ENCODE measurements at places on chromosomes 1 and 21.

GRCh38 chr1:41673378-41673777 lies 188.9 kb upstream of the EDN2 start:
- no peak for DNase-seq

DNA sequence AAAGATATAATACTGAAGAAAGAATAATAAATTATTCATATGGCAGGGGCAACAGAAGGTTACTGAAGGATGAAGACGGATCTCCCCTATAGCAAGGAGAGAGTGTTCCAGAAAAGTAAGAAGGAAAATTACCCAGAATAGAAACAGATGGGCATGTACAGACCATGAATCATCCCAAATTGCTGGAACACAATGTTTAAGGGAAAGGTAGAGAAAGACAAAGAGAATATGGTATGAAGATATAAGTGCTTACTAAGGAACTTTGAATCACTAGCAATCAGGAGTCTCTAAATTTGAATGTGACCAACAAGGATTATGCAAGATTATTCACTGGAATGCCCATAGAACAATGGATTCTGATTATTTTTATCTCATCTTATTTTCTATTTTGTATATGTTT lies 375.4 kb downstream of the COL11A1 start:
- no peak for DNase-seq

- no peak for DNase-seq
These were observed 12.4 kb downstream of the PLPP3 start for GRCh38 chr1:56566994-56567393.

DNA sequence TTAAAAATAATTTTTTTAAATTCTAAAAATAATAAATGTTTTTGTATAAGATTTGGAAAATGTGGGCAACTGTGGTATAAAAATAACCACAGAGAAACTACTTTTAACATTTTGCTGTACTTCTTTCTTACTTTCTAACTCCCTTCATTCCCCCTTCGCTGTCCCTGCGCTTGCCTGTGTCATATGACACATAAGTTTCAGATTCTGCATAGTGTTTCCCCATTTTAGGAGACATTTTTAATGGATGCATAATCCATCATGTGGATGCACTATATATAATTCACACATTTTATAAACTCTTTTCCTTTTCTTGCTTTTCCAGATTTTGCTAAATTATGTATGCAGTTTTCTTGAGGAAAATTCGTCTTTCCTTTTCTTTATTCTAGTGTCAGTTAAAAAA lies 16.3 kb downstream of the ATG4C start:
- no peak for DNase-seq

GRCh38 chr1:228265167-228265566 lies 57.3 kb downstream of the OBSCN start:
- DNase-seq, result no peak

DNA sequence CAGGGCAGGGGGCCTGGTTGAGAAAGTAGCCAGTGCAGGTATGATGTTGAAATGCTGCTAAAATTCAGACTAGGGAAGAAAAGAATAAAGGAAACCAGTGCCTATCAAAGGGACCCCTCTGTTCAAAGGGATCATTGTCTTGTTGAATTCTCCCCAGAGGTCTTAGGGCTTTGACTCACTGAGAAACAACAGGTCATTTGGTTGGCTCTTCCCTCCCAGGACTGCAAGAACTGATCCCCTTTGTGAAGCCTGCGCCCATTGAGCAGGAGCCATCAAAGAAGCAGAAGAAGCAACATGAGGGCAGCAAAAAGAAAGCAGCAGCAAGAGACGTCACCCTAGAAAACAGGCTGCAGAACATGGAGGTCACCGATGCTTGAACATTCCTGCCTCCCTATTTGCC lies 11.8 kb upstream of the CELSR2 start:
- no peak for DNase-seq

- DNase-seq, result no peak
These were observed 45.5 kb upstream of the AIM2 start for GRCh38 chr1:159122005-159122621.

- no peak for DNase-seq
These were observed 481.1 kb upstream of the USP24 start for GRCh38 chr1:55696181-55696754.

GRCh38 chr1:21639594-21640041 lies 29.5 kb downstream of the RAP1GAP start:
- no peak for DNase-seq

DNA sequence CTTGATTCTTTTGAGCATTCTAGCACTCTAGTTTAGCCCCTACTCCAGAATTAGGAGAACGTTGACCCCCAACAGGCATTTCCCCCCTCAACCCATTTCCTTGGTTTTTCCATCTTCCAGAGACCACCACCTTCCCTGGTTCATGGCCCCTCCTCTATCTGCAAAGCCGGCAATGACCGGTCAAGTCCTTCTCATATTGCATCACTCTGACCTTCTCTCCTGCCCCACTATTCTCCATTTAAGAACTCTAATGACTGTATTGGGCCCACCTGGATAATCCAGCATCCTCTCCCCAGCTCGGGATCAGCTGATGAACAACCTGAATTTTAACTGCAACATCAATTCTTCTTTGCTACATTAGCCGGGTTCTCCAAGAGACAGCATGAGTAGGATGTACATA lies 437.4 kb downstream of the NPHP4 start:
- no peak for DNase-seq

DNA sequence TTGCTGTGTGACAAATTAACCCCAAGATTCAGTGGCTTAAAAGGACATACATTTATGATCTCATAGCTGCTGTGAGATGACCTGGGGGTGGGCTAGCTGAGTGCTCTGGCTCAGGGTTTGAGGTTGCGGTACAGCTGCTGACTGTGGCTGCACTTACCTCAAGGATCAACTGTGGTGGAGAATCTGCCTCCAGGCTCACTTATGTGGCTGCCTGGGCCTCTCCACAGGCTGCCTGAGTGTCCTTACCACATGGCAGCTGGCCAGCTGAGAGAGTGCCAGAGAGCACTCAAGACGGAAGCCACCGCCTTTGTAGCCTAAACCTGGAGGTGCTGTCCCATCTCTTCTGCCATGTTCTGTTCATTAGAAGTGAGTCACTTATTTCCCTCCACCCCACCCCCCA lies 5.7 kb downstream of the LRRC71 start:
- DNase-seq, result no peak

DNA sequence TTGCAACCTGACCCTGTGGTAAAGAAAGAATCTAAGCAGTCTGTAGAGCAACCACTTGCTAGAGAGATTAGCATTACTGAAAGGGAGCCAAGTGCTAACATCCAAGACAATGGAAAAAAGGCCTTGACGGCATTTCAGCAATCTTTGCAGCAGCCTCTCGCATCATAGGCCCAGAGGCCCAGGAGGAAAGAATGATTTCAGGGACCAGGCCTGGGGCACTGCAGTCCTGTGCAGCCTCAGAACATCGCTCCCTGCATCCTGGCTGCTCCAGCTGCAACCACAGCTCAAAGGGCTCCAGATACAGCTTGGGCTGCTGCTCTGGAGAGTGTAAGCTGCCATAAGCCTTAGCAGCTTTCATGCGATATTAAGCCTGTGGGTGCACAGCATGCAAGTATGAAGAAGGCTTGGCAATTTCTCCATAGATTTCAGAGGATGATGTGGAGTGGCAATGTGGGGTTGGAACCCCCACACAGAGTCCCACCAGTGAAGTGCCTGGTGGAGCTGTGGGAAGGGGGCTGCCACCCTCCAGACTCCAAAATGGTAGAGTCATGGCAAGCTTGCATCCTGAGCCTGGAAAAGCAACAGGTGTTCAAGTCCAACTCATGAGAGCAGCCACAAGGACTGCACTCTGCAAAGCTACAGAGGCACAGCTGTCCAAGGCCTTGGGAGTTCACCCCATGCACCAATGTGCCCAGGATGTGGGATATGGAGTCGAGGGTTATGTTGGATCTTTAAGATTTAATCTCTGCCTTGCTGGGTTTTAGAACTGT lies 110.6 kb upstream of the HMGB4 start:
- no peak for DNase-seq

- peak; percentile 96 for DNase-seq
These were observed at the start of gene YBX1 for GRCh38 chr1:42681741-42682483. Gene YBX1, plus strand, starts transcription at chr1:42682418. Its CDS starts 148 bp downstream, at chr1:42682566.

DNA sequence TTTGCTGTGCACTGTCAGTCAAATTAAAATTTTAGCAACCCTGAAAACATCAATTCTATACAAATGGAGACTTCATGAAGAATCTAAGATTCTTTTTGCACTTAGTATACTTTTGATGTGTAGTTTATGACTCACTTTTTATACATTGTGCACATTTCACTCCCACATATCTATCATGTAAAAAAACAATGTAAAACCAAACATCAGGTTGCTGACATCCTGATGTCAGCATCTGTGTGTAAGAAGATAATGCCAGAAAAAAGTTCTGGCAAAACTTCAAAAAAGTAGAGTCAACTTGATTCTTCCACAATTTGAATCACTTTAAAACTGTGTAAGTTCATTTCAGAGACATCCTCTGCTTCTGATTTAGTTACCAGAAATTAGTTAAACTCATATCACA lies 115.7 kb downstream of the CENPF start:
- no peak for DNase-seq

GRCh38 chr1:234692966-234693580 lies 83.1 kb upstream of the IRF2BP2 start:
- DNase-seq, result no peak

DNA sequence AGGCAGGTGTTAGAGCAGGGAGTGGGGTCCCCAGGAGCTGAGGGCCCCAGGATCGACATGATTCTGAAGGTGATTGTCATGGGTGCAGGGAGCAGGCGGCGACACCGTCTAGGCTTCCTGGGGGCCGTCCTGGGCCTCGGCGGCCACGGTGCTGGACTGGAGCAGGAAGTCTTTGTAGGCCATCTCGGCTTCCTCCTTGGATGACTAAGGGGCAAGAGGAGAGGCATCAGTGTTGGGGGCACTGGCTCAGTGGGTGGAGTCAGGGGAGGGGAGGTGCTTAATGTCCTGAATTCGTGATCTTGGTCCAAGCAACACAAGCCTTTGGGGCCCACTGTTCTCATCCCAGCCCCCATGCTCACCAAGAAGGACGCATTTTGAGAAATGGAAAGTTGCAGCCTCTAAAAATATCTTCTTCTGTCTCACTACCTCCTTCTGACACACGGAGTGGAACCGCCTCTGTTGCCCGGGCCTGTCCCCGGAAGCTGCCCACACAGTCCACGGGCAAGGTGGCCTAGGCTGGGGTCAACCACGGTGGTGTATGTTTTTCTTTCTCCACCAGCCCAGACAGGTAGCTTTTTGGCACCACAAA lies 8.6 kb upstream of the FCMR start:
- DNase-seq, result no peak

DNA sequence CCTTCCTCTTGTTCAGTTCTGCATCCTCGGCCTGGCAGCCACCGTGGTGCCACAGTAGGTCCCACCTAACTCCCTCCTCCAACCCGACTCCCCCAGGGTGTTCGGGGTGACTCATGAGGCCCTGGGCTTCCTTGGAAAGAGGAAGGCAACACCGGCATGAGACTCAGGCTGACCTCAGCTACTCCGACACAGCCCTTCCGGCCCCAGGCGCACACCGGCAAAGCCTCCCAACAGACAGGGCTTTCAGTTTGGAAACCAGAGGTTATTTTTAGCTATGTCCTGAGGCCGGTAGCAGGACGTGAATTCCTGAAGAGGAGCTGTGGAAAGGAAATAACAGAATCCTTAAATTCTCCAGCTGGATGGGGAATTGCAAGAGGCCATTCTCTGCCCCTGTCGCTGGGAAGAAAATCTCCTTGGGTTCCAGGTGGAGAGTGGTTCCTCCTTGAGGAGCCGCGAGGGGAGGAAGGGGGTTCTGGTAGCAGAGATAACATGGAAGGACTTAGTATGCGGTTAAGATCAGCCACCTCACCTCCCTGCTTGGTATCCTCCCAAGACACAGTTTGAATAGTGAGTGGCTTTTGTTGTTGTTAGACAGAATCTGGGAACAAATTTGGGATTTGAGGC lies 24.4 kb downstream of the PLXNA2 start:
- DNase-seq, result no peak

- DNase-seq, result peak; percentile 29
These were observed 91.2 kb downstream of the KCNK1 start for GRCh38 chr1:233704898-233705723.

DNA sequence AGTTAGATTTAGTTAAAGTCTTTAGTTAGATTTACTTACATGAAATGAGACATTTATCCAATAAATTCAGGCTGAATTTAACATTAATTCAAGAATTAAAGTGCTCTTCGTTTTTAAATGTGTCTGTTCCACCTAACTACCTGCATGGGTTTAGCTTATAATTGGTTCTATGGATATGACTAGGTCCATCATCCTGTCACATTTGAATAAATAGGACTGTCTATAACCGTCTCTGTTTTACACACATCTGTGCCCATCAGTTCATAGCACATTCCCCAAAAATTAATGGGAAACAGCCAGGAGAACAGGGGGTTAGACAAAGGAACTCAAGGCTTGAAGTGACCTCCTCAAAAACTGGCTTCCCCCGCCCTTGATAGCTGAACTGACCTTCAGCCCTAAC lies 219.6 kb downstream of the MRPL39 start:
- DNase-seq, result no peak

GRCh38 chr1:67639361-67639760 lies 45.6 kb upstream of the GADD45A start:
- DNase-seq, result no peak

DNA sequence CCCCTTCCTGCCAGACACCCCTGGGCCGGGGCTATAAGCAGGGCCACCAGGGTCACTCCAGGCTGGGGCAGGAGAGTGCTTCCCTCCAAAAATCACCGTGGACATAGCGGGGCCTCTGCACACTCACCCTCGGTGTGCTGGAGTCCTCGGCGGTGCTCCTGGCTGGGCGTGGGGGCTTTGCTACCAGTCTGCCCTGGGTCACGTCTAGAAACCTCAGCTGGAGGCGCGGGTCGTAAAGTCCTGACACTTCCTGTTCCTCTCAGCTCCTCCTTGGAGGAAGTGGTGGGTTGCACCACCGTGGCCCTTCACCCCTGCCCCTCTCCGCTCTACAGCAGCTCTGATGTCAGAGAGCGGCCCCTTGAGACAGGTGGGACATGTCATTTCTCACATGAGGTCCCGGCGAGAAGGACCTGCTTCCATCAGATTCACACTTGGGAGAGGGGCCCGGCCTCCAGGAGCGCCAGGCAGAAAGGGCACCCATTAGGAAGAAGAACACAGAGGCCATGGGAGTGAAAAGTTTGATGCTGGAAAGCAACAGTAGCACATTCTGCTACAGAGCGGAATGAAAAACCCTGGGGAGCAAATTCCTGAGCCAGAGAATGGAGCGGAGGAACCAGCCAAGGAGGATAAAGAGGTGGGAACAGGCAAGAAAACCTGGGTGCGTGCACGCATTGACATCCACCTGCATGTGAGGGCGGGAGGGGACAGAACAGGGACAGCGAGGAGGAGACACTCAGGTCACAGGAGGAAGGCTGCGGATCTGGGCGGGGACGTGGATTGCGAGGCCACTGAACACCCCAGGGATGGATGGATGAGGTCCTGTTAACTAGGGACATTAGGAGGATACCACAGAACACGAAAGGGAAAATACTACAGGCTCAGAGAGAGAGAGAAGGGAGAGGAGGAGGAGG lies at the start of gene ITGB2:
TSS of gene ITGB2 (minus strand) at position 206 of the 911 bp plus-strand sequence. CDS start 10,117 bp downstream, outside the sequence.
- DNase-seq, result no peak

GRCh38 chr1:37479255-37480124 lies 5.1 kb downstream of the ZC3H12A start:
- no peak for DNase-seq

All from left renal cortex interstitium (tissue), 4 donors.